Activated naive CD4-positive, alpha-beta T cell treated with Interleukin-2 at 50 U/mL for 16 hours (primary cell): ENCODE measurements at places on chromosomes 5 and 9.

GRCh38 chr5:175163586-175164275 is 280.3 kb downstream of the DRD1 start:
- no peak for DNase-seq

DNA sequence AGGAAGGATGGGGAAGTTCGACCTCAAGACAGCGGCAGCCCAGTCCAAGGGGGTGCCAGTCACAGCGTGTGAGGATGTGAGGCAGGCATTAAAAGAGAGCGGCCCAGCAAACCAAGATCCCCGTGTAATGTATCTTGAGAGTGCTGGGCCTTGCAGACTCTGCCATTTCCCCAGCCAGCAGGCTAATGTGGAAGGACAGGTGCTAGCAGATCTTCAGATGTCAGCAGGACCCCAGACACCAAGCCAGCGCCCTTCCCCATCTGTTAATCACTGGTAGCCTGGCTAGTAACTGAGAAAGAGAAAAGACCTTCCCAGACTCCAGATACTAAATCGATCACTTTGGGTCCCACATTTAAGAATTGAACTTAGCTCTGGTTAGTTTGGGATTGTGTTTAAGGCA is 62.2 kb downstream of the NTRK2 start:
- DNase-seq, result no peak

DNA sequence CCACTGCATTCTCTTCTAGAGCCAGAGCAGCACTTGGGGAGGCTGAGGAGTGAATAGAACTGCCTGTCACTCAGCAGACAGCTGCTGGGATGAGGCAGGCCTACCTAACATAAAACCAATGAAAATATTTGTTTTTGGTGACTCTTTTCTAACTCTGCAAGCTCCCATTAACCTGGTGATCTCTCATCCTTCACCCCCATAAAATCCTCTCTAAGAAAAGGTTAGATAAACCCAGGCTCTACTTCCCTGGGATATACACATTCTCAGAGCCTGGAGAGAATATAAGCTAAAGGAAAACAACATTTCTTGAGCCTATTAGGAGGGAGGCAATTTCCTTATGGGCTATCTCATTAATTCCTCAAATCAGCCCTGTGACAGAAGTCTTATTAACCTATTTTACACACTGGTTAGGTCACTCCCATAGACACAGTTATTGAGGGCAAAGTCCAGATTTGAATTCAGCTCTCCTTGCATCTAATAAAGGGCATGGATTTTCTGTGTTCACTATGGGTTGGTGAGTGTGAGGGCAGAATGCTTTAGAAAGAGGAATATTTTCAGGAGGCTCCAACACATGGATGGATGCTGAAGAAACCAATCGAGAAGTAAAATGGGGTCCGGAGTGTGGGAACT is 492.9 kb downstream of the CCDC171 start:
- DNase-seq, result no peak

DNA sequence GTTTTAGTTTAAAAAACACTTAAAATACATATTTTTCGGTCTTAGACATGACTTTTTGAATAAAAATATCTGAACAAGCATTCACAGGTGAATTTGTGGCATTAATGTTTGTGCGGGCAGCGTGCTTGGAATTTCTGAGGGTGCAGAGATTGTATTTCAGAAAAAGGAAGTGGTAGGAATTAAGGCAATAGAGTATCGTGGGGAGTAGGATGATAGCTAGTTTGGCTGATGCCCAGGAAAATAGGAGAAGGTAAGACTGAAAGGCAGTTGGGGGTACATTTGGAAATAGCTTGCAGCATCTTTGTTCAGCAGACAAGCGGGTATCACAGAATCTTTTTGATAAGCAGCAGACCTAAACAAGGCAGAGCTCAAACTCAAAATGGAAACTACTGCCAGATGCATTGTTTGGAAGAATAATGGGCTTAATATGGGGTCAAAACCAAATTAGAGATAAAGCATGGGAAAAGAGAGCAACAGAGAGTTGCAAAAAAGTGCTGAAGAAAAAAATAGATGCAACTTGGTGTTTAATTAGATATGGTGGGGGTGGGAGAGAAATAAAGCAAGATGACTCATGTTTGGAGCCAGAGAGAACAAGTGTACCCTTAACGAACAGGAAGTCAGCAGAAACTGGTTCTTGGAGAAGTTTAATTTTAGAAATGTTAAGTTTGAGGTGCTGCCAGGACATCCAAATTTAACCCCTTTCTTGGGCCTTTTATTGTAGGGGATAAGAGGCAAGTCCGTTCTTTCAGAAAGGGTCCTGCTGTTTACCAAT is 85.7 kb upstream of the ARRDC3 start:
- no peak for DNase-seq

- DNase-seq, result no peak
These were observed 35.6 kb downstream of the MRPL36 start for GRCh38 chr5:1763960-1764605.

GRCh38 chr5:149333711-149334443 is 11.4 kb upstream of the GRPEL2 start:
- DNase-seq, result no peak

DNA sequence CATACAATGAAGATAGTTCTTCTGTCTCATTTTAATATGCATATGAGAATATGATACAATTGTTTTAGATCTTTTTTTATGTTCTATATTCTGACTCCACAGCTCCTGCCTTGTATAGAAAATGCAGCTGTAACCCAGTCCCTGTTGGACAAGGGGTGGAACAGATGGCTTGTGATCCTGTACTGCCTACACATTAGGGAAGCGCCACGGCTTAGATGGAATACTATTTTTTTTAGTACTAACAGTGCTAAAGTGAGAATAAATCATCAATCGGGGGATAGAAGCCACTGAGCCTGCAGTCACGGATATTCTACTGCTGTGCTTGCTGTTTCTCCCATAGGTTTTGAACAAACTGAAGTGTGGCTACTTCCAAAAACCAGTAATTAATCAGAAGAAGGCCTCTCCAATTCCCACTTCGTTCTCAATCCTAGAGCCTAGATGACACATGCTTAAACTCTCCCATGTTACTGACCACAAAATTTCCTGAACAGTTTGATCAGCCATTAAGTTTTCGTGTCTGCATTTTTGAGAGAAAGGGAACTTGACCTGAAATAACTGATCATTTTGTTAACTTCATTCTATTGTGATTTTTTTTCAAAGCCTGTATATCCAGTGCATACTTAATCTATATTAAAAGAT is 150.3 kb downstream of the CDH18 start:
- no peak for DNase-seq

DNA sequence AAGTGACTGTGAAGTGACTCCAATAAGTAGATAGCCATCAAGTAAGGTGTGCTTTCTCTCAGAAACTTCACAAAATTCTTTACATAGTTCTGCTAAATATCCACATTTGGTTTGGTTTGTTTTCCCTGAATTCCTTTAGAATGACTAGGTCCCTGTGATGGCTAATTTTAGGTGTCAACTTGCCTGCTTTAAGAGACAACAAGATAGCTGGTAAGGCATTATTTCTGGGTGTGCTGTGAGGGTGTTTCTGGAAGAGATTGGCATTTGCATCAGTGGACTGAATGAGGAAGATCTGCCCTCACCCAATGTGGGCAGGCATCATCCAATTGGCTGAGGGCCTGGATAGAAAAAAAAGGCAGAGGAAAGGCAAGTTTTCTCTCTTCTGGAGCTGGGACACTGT is 8.3 kb upstream of the PTBP3 start:
- no peak for DNase-seq

DNA sequence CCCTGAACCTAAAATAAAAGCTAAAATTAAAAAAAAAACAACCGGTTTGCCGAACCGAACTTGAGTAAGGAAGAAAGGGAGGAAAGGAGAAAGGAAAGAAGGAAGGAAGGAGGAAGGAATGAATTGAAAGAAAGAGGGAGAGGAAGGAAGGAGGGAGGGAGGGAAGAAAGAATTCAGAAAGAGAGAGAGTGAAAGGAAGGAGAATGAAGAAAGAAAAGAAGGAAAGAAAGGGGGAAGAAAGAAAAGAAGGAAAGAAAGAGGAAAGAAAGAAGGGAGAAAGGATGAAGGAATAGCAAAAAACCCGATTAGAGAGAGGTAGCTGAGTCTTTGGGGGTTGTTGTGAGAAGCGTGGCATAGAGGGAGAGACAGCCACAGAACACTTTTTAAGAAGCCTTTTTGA is 121.4 kb downstream of the FGF18 start:
- no peak for DNase-seq

DNA sequence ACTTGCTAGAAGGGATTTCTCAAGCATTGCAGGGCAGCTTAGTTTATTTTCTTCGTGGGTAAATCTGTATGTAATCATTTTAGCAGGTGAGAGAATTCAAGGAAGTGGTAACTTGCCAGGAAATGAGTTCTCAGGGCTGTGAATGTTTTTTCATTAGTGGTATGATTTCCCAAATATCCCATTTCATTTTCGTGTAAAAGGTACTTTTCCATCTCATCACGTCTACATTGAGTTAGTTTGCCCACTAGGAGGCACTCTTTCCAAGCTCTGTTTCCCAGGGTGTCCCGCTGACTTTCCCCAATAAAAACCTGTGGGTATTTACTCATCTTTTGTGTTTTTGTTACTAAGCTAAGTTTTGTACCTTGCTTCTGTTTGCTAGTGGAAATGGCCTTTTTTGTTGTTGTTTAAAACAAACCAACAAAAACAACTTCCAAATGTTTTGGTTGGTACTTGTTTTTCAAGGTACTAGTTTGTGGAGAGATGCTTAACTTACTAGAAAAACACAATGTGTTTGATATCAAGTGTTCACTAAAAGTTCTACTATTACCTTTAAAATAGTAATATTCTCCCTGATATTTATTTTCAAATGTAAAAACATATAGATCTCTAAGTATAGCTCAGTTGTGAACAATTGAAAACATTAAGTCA is 373.6 kb downstream of the ADGRV1 start:
- DNase-seq, result peak; percentile 17

DNA sequence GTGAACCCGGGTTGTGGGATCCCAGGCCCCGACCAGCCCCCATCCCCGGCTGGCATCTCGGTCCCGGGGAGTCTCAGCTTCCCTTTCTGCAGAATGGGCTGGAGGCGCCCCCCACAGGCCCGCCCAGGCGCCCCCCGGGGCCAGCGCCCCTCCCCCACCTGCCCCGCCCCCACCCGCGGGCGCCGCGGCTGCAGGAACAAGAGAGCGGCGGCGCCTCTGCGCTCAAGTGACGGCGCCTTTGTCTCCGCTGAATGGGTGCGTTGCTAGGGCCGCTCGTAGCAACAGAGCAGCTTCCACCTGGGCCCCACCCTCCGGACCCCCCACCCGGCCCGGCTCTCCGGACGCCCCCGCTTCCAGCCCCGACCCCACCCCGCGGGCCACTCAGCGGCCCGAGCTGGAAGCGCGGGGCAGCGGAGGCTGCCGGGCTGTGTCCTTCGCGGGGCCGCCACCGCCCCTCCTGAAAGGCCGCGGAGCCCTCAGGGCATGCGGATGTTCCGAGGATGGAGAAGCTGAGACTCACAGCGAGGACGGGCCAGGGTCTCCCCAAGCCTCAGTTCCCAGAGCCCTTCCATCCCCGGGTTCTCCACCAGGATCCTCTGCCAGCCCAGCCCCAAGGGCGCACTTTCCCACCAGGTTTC is 27.5 kb downstream of the ADGRD2 start:
- DNase-seq, result no peak

DNA sequence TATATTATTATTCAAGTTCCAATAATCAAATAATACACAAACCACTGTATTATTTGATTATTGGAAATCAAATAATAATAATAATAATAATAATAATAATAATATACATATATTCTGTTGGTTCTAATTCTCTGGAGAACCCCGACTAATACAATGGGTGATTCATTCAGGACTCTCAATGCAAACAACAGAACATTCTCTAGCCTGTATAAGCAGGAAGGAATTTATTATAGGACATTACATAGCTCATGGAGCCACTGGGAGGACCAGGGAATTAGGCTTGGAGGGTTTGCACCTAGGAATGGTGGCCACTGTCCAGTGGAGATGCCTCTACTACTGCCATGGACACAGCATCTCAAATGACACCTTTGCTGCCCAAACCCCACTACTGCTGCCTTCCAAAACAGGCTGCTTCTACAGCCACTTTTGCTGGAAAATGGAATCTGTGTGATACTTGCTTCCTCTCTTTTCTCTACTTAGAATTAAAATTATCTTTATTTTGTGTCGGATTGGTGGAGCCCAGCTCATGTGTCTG is 25.9 kb downstream of the PTGS1 start:
- DNase-seq, result no peak

DNA sequence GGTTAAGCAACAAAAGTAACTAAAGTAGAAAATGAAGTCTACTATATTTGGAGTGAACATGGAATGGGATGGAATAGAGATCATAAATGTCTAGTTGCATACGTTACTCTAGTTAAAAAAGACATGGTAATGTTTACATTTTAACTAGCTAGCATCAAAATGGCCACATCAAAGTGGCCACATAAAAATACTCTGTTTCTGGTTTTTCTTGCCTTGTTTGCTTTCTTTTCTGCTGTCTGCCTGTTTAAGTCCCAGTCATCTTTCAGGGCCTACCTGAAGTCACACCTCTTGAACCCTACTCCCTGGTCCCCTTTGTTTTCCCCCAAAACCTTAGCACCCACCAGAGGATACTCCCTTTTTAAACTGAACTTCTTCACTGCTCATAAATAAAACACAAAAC is 6.4 kb upstream of the KIF2A start:
- no peak for DNase-seq

GRCh38 chr5:109826426-109826825 is 136.7 kb downstream of the MAN2A1 start:
- no peak for DNase-seq

DNA sequence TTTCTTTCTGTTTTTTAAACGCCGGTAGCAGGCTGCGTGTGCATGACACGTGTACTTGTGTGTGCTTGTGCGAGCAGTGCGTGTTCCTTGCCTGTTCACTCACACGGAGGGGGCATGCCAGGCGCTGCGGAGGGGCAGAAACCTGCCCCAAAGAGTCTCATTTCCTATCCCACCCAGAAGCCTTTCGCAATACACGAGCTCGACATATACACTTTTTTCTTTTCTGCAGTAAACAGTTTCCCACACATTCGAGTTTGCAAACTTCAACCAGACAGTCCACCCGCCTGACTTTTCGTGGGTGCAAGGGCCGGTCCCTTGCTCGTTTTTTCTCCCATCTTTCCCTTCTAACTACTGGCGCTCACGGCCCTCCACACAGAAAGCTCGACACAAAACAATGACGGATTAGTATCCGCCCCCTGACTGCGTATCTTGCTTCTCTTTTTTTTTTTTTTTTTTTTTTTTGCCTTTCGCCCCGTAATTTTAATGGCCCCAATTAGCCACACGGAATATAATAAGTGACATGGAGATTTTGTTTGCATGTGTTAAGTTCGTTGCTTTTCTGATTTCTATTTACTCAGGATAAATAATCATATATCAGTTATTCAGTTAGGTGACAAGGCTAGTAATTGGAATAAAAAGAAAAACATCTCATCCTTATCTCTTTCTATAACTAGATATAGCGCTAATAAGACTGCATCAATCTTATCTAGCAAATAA is 5.3 kb upstream of the OTP start:
- DNase-seq, result no peak

DNA sequence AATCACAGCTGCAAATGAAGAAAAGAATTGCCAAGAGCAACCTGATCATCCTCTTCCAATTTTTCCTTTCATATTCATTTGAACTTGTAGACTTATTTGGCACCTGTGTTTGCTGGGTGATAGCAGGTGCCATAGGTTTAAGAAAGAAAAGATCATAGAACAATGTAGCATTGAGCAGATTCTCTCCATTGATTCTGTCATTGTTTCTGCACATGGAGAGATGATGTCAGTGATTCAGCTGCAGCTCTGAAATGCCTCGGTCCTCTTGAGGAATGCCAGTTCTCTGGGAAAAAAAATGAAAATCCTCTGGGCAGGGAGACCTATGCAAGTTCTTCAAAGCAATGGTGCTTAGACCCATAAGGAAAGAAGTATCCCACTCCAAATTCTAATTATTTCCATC is 418.1 kb upstream of the KLF4 start:
- DNase-seq, result no peak
